CD4-positive, alpha-beta T cell treated with Interleukin-2 at 100 ng/mL for 4 hours (primary cell): ENCODE measurements at places on chromosomes 6 and 20.

- DNase-seq = no peak
These were observed at the start of gene EBF4 for GRCh38 chr20:2692036-2692885. TSS of gene EBF4 (plus strand) at chr20:2692780. CDS start at chr20:2693646, 866 bp downstream.

DNA sequence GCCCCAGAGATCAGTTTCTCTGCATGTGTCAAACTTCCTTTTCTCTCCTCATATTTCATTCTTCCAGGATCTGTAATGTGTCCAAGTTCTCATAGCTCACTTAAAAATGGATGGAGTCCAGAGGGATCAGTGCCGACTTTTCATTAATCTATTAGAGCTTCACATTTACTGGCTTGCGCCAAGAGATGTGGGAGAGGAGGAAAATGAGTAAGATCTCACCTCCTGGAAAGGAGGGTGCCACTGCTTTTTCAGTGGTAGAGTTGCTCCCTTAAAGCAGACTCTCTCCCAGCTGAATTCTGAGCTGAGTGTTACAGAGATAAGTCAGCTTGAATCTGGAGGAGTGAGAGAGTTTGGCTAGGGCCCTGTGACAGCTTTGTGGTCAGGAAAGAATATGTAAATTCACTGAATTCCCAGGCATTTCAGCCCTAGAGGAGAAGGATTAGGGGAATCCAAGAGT is 175.9 kb downstream of the SOX4 start:
- DNase-seq = no peak

DNA sequence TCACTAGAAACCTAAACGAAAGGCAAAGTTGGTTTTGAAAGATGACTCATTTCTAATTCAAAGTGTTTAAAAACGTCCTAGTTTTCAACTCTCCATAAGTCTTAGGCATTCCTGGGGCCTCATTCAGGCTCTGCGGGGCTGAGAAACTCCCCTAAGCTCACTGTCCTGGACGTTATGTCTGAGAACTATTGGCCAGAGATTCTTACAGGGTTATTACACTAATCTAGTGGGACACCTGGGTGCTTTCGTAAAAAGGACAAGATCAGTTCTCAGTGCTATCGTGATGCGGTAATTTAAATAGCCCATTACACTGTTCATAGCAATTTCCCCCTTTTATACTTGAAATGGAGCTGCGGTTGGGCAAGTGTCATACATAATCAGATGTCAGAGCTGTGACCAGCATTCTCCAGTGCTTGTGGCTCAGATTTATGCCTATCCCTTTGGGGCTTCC is 280.9 kb downstream of the QKI start:
- no peak for DNase-seq

DNA sequence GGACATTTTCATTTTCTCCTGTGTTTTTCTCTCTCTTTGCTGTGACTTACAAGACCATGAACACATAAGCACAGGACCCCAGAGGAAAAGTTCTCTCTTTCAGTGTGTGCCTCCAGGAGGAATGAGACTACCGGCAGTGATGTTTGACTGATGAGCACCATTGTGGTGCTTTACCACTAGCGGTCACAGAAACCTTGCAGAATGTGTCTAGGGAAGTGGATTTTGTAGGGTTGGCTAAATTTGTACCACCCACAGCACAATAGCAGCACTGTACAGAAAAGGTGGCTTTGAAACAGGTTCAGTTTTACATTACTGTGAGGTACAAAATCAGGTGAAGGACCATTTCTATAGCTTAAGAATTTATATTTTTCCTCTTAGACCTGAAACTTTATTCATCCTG is 301.9 kb upstream of the SUPT3H start:
- DNase-seq = no peak

DNA sequence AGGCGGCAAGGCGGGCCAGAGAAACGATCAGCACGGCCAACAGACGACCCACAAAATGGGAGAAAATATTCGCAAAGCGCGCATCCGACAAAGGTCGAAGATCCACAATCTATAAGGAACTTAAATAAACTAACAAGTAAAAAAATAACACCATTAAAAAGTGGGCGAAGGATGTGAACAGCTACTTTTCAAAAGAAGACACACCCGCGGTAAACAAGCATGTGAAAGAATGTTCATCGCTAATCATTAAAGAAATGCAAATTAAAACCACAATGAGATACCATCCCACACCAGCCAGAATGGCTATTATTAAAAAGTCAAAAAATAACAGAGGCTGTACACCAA is 117.8 kb upstream of the SIRPA start:
- no peak for DNase-seq

GRCh38 chr6:152575621-152576150 is 61.5 kb downstream of the SYNE1 start:
- no peak for DNase-seq
